ENCODE measurements at places on chromosomes 7 and 10.
A peak's percentile ranks its signal among the peaks of the same experiment; 100 is the strongest.

GRCh38 chr7:8278183-8278582, 16.2 kb upstream of the ICA1 start:
- DNase-seq = no peak

- DNase-seq = no peak
Measured at GRCh38 chr7:88243345-88243909, 23.6 kb upstream of the SRI start.

DNA sequence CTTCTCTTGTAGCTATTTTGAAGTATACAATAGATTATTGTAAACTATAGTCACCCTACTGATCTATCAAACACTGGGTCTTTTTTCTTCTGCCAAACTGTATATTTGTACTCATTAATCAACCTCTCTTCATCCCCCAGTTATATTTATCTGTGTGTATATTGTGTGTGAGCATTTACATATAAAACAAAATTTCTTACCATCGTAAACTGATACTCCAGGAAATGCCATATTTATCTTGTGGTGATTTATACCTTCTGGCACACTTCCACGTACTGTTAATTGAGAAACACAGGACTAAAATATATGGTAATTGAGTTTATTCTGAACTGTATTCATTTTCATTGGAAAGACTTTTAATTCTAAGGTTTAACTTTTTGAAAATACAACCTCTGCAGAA, 18.9 kb downstream of the ANLN start:
- DNase-seq = no peak

- no peak for DNase-seq
Measured at GRCh38 chr10:6162589-6163356, 40.0 kb upstream of the PFKFB3 start.

- no peak for DNase-seq
Measured at GRCh38 chr10:62248465-62248864, 20.2 kb downstream of the RTKN2 start.

- no peak for DNase-seq
Measured at GRCh38 chr10:129500617-129501339, 33.7 kb downstream of the MGMT start.

DNA sequence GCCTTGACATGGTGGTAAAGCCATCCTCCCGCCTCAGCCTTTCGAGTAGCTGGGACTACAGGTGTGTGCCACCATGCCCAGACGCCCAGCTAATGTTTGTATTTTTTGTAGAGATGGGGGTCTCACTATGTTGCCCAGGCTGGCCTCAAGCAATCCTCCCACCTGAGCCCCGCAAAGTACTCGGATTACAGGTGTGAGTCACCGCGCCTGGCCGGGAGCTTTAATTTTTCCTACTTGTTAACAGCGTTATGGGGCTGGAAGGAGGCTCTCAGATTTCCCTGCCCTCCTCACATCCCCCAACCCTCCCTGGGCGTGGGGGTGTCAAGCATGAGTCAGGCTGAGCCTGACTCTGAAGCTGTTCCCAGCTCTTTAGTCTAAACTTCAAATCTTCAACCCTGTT, 8.3 kb downstream of the ALKBH4 start:
- DNase-seq = peak; percentile 22

Measured in skeletal muscle cell (primary cell).